Activated CD8-positive, alpha-beta memory T cell treated with anti-CD3 and anti-CD28 coated beads, Interleukin-2, amount 50 U/mL, for 48 hours (primary cell): ENCODE measurements at places on chromosomes 11 and 22.

- peak; percentile 25 for DNase-seq
These were observed 19.6 kb downstream of the TUB start for GRCh38 chr11:8100605-8101004.

DNA sequence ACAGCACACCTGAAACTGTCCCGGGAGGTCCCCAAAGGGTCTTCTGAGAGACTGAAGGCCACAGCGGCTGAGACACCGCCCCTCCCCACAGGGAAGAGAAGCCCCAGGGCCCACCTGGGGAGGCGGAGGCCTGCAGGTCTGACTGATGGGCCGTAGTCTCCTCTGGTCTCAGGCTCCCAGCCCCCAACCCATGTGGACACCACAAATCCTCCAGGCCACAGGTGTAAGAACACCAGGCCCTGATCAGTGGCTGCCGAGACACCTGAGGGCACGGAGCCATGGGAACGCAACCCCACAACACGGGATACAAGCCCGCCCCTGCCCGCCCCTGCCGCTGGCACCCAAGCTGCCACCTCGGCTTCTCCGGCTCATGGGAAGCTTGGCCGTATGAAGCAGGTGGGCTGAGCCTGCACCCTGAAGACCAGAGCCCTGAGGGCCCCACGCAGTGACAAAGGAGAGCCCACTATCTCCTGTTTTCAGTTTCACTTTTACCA is 46.3 kb downstream of the BRD1 start:
- DNase-seq: no peak

- DNase-seq: no peak
These were observed 454.3 kb downstream of the OPCML start for GRCh38 chr11:133078012-133078411.

- DNase-seq: no peak
These were observed 65.9 kb downstream of the PRR5L start for GRCh38 chr11:36361901-36362391.

GRCh38 chr11:20056950-20057943 is 103.0 kb downstream of the DBX1 start:
- no peak for DNase-seq

GRCh38 chr22:29570912-29571549 is 9.9 kb downstream of the NIPSNAP1 start:
- DNase-seq: no peak
